ENCODE measurements at places on chromosomes 7 and 10.

DNA sequence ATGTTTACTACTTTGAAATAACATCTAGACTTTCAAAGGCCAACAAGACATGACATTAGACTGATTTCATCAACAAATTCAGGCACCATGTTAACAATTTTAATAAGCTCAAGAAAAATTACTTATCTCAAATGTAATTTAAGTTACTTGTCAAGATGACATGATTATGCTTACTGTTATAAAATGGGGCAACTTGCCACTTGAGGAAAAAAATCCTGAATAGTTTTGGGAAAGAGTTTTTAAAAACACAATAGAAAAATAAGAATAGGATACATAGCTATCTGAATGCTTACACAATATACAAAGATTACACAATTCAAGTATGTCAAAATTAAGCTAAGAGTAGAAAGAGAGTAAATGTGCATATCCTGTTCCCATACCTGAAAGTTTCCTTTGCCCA is 85.4 kb downstream of the RNF32 start:
- DNase-seq: no peak

DNA sequence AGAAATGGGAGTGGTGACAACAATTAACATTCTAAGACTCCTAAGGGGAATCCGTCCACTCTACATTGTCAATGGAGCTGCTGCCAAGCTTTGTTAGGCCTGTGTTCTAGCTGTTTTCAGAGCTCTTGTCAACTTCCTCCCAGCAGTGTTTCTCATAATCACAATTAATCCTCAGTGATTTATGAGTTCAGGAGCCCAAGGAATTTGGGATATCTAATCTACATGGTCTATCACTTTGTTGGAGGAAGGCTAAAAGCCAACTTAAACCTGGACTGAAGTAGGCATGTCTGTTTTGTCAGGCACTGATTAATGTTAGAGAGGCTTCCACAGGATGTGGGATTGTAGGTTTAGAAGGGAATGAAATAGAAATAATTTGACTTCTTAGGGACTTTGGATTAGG is 10.2 kb upstream of the OR2F2 start:
- no peak for DNase-seq

DNA sequence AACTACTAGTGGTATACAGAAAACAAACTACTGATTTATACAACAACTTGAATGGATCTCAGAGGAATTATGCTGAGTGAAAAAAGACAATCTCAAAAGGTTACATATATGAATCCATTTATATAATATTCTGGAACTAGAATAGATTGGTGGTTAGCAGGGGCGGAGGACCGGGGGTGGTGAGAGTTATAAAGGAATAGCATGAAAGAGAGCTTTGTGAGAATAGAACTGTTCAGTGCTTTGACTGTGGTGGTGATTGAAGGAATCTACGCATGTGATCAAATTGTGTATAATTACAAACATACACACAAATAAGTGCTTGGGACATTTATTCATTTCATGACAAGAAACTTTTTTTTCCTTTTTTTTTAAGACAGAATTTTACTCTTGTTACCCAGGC is 19.6 kb downstream of the RAB19 start:
- no peak for DNase-seq

GRCh38 chr10:126235979-126236851 is 152.1 kb downstream of the ADAM12 start:
- DNase-seq: no peak

- no peak for DNase-seq
These were observed 88.3 kb downstream of the GALNT17 start for GRCh38 chr7:71220210-71220695.

DNA sequence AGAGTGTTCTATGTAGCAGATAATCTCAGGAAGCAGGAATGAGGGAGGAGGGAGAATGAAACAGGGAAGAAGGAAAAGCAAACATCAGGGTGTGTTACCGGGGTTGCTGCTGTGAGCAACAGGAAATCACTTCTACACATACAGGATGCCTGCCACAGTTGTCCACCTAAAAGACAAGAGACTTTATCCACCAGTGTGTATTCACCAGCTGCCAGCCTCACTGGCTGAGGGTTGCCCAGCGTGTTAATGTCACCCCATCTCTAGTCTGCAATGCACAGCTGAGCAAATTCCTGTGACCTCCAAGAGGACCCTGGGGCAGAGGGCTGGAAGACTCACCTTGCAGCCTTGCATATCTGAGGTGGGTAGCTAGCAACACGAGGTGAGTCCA is 183.7 kb downstream of the GPAM start:
- no peak for DNase-seq

DNA sequence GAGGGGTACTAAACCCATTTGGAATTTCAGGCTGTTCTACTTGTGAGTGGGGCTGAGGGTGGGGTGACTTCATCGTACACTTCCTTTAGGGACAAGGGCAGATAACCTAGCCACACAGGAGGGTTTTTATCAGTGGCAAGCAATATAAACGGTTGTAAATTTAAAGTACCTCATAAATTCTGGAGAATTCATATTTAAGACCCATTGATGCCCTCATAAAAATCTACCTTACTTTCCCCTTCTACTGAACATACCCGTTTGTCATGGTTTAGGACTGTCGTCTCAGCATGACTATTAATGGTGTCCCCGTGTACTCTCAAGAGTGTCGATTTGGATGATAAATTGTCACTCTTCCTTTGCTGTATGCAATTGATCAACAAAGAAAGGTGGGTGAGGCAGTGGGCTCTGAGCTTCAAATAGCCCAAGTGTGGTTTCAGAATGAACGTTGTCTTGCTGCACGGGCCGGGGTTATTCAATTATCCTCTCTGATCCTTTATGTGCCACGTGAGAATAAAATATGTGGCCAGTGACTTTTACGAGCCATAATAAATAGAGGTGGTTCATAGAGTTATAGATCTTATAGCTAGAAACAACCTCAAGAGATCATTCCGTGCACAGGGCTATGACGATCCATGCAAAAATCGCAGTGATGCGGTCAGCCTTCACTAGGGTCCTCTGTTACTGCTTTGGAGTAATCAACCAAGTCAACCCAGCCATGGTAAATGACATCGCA is 82.2 kb downstream of the FAM107B start:
- DNase-seq: no peak

GRCh38 chr7:1662767-1663166 is 7.3 kb upstream of the ELFN1 start:
- DNase-seq: no peak

- DNase-seq: no peak
These were observed 30.4 kb upstream of the DDC start for GRCh38 chr7:50595491-50596102.

DNA sequence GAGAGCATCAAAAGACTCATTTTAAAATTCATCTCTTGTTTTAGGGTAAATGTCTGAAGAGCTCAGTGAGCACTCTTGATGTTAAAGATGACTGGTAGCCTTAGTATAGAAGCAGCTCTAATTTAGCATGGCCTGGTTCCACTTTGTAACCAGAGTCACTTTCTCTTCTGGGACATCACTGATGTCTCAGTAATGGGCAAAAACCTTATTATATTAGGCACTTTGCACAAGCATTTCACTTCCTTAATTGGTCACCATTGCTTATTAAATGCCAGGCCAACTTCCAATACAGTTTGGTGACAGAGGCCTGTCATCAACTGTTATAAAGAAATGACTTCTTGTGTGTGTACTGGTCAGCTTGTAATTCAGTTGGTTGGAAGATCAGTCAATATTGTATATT is 53.0 kb downstream of the STEAP1B start:
- DNase-seq: no peak

All from stimulated activated naive CD4-positive, alpha-beta T cell treated with Interleukin-2 at 50 U/mL for 16 hours (primary cell).